Anterior cingulate cortex (tissue), 58 donors: ENCODE measurements at places on chromosomes 3 and 15.

DNA sequence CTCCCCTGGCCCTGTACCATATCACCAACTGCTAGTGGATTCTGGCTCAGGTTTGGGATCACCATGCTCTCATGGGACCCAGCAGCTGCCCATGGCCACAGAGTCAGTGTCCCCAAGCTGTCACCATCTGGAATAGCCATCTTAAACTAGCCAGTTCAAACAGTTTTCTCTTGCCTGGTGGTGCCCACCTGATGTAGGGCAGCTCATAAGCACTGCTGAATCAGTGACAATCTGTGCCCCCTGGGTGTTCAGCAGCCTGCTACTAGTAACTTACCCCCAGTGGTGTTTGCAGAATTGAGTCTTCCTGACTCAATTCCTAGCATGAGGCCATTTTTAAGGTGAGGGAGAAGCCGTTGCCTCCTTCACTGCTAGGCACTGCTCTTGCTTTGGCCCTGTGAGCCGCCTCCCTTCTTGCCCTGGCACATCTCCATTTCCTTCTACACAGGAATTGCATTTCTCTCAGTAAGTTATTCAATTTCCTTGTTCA lies 7.9 kb downstream of the RPSA start:
- no peak for DNase-seq

- no peak for DNase-seq
These were observed 70.5 kb upstream of the TSEN2 start for GRCh38 chr3:12413721-12414255.

GRCh38 chr3:23867400-23867799 lies 49.4 kb downstream of the NKIRAS1 start:
- DNase-seq, result no peak

DNA sequence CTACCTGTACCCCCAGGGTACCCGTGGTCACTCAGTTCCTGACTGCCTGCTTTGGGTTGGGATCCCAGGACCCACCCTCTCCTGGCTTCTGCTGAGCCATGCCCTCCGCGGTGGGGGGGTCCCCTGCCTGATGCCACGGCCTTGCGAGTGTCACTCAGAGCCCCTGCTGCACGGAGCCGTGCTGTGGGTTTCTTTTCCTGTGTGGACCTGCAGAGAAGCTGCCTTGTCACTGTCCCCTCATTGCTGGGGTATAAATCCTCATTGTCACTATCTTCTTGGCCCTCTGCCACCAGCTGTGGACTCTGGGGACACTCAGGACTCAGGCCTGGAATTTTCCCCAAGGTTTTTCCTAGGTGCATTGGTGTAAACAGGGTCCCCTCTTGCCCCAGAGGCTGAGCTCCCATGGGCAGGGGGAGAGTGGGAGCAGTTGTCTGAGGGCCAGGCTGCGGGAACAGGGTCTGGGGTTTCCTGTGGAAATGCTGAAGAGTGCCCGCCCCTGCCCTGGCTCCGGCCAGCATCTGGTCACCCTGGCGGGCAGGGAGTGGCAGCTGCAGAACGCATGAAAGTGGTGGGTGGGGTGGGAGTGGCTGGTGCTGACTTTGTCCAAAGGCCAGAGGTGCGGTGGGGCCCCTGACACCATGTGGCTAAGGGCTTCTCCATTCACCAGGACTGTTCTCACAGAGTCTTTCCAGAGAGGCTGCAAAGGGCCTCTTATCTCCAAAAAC lies 191.7 kb downstream of the GOLGA6L6 start:
- DNase-seq, result no peak

- DNase-seq, result no peak
These were observed 523.6 kb downstream of the NTRK3 start for GRCh38 chr15:87732976-87733375.
